Stimulated activated CD4-positive, alpha-beta T cell treated with anti-CD3 and anti-CD28 coated beads, Interleukin-4, amount 100 ng/mL, for 48 hours (primary cell): ENCODE measurements at places on chromosomes 12 and 14.

GRCh38 chr12:27504507-27504906, 19.5 kb upstream of the PPFIBP1 start:
- DNase-seq: no peak

DNA sequence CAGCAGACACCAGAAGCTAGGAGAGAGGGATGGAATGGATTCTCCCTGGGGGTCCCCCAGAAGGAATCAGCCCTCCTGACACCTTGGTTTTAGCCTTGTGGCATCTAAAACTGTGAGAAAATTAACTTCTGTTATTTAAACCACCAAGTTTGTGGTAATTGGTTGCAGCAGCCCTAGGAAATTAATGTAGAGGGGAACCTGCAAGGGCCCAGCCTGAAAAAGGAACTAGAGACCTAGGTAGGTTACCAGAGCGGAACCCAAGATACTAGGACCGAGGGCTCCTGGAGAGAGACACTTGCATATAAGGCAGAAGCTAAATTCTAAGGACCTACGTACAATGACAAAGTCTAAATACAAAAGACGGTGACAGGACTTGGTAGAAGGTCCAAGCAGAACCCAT, 8.1 kb upstream of the DENND5B start:
- no peak for DNase-seq

- DNase-seq: no peak
Measured at GRCh38 chr12:132490422-132491137, 629 bp downstream of the FBRSL1 start.

- DNase-seq: no peak
Measured at GRCh38 chr14:102094101-102094500, 7.3 kb upstream of the HSP90AA1 start.

- no peak for DNase-seq
Measured at GRCh38 chr14:36455241-36455627, 64.8 kb downstream of the NKX2-1 start.

DNA sequence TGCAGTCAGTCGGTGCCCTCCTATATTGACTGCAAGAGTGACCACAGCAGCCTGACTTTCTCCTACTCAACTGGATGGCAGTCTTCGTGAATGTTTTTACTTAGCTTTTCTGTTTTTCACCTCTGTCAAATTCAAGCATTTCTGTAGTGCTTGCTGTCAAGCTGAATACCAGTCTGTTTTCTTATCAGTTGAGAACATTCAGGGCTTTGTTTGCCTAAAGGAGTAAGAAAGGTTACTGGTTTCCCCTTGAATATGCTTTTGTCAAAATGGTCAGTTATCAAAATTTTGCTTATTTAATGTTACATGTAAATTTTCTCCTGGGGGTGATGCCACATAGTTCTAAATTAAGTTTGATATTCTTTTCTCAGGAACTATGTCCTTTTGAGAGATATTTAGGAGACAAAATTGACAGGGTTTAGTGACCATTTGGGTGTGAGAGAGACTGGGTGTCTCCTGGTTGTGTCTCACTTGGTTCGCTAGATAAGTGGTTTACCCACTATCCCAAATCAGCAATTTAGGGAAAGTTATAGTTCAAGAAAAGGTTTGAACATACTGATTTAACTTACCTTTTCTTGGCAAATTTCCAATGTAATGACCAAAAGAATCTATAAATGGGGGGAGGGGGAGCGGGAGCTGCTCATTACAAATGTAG, 366.3 kb downstream of the TMTC2 start:
- DNase-seq: no peak

- no peak for DNase-seq
Measured at GRCh38 chr12:89384050-89384758, 31.9 kb upstream of the DUSP6 start.

- DNase-seq: no peak
Measured at GRCh38 chr12:104669089-104669721, 212.5 kb downstream of the CHST11 start.

GRCh38 chr12:109844091-109844490, 10.9 kb upstream of the TRPV4 start:
- no peak for DNase-seq

- DNase-seq: no peak
Measured at GRCh38 chr12:116390401-116391335, 113.2 kb upstream of the MED13L start.

GRCh38 chr14:28375295-28375694, 391.3 kb upstream of the FOXG1 start:
- no peak for DNase-seq

DNA sequence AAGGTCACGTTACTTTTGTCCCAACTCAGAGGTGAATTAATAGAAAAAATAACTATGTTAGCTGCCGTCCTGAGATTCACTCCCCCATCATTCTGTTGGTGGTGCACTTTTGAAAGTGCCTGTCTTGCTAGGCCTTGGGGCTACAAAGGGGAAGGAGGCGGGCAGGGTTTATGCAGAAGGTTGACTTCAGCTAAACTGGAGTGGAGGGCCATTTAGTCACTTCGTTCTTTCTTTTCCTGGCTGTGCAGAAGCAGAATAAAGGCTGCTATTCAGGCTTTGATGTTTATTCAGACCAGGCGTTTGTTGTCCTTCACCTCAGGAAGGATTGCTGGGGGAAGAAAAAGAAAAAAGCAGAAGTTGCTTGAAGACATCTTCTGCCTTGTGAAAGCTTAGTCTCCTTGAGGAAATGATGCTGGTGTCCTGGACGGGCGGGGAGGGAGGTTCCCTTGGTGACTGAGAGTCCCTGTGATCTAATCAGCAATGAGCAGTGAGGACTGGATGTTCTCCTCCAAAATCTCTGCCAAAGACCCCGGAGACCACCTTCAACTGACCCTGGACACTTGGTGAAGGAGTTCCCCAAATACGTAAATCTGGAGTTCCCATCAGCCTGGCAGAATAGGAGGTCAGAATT, 4.0 kb downstream of the GLT1D1 start:
- no peak for DNase-seq

- DNase-seq: no peak
Measured at GRCh38 chr14:68967459-68967940, 11.6 kb downstream of the ACTN1 start.

- DNase-seq: no peak
Measured at GRCh38 chr14:74848768-74849167, 27.2 kb downstream of the PROX2 start.

DNA sequence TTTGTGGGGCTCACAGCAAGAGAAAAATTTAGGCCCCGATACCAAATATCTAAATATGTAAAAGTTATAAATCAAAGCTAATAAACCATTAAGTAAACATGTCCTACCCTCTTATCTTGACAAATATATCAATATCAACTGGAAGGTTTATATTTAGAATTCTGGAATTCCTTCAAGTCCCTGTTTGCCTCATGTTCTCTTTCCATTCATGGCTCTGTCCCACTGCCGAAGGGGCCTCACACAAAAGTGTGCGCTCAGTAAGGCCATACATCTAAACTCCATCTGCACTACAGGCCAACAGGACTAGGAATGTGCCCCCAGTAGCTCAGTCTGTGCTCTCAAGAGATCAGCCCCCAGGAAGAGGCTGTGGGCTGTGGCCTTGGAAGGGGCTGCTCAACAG, 10.6 kb upstream of the ATP5MC2 start:
- DNase-seq: no peak

- no peak for DNase-seq
Measured at GRCh38 chr12:47862881-47863280, 41.9 kb downstream of the VDR start.

- no peak for DNase-seq
Measured at GRCh38 chr12:43179486-43179885, 372.5 kb downstream of the ADAMTS20 start.

DNA sequence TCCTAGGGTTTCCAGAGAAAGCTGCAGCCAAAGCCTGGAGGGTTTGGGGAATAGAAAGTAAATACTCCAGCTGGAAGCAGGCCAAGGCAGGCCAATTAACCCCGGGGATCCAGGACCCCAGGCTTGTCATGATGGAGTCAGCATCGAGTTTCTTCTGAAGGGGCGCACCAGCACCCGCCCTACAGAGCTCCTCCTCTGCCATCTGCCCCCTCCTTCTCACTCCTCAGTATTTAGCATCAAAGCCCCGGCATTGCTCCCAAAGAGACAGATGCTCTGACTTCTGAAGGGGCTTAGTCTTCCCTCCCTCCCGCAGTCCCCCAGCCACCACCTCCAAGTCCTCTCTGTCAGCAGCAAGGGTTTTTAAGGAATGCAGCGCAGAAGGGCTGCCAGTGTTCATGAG, 285.1 kb upstream of the NOS1 start:
- no peak for DNase-seq
